ENCODE measurements at places on chromosomes 16 and 17. TPM values are rescaled to one million over a fixed set of nuclear protein-coding genes. Genes with fewer than 3 reads are reported as not detected.

GRCh38 chr17:66580184-66580955 is 254.5 kb upstream of the CACNG5 start:
- DNase-seq: peak; percentile 58

GRCh38 chr17:64174686-64175456 is 44.9 kb upstream of the ERN1 start:
- peak; percentile 30 for DNase-seq

DNA sequence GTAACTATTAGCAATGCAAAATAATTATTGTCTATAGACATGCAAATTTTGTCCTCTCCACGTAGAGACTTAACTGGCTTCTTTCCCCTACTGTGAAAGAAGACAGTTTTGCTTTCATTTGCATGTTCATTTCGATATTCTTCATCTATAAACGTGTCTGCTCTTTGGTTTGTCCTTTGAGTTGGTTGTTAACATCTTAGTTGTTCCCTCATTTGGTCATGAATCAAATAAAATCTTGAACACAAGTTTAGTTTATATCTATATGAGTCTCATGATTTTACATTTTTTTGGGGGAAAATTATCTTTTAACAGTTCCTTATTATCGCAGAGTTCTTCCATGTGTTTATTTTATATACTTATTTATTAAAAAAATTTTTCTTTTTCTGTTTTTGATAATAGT is 214.4 kb downstream of the UTP18 start:
- no peak for DNase-seq

The SSTR5 gene
- not detected for total RNA-seq

DNA sequence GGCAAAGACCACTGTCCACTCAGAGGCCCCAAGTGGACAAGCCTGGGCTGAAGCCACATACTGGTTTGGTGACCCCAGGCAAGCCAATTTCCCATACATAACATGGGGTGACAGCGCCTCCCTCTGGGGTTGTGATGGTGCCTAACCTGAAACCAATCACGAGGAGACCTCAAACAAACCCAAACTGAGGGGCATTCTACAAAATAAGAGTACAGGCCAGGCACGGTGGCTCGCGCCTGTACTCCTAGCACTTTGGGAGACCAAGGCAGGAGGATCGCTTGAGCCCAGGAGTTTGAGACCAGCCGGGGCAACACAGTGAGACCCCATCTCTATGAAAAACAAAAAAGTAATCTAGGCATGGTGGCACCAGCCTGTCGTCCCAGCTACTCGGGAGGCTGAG is 3.6 kb downstream of the P2RX5 start:
- no peak for DNase-seq

The SLC52A1 gene
- total RNA-seq: 0.66 TPM

The CMIP gene
- 2.8 TPM for total RNA-seq

The RNU2-1 gene
- not detected for total RNA-seq

DNA sequence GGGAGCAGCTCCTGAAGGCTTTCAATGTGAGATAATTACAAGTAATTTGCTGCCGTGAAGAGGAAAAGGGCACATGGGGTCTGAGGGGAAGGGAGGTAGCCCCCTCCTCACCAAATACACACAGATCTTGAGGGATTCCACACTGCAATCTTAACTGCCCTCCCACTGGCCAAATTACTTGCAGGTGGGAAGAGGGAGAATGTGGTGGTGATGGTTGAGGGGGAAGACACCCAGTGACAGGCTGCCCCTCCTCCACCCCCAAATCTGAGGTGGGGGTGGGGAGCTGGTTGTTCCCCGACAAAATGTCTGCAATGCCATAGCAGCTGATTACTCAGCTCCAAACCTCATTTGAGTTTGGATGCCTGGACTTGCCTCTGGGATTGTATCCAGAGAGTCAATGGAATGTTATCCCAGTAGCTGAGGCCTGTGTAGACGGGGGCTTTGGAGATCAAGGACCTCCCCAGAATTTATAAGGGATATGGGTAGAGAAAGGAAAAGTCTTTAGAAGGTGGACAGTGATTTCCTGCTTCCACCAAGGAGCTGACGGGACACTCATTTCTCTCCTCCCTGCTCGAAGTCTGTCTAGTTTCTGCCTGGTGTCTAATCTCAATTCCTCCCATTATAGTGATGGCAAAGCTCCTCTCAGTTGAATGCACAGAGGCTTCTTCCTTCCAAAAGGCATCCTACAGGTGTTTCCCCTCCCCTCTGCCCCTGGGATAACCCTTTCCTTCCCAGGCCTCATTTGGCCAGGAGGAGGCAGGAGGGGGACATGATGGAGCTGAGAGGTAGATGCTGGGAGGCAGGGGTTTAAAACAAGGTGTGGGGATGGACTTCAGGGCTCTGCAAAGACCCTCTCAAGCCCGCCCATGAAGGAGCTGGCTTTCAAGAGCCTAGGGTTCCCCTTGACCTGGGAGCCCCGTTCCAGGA is 8.7 kb downstream of the DLX4 start:
- peak; percentile 25 for DNase-seq

The EPOP gene
- total RNA-seq: 0.33 TPM

GRCh38 chr16:3952737-3953131 is 72.2 kb upstream of the CREBBP start:
- DNase-seq: no peak

DNA sequence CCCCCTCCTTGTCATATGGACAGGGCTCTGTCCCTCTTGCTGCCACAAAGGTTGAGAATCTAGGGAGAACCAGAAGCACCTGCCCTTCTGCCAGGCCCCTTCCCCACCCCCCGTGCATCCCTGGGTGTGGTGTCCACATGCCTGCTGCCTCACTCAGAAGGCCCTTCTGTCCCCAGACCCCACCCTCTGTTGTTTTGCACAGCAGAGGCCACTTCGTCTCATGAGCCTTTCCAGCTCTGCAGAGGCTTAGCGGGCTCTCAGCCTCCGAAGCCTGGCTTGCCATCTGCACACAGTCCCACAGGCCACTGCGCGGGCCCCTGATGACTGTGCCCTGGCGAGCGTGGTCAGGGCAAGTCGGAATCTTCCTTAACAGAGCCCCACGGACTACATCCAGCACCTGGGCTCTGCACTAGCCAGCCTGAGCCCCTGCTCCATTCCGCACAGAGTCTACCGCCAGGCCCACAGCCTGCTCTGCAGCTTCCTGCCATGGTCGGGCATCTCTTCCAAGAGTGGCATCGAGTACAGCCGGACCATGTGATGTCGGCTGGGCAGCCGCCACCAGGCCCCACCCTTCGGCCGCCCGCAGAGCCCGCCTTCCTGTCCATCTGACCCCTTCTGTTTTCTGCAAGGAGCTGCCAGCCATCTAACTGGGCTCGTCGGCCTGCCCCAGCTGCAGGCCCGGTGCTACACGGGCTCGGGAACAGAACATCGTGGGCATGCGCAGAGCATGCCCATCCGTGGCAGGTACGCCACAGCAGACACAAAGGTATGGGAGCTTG is 10.8 kb downstream of the C16orf90 start:
- DNase-seq: no peak

DNA sequence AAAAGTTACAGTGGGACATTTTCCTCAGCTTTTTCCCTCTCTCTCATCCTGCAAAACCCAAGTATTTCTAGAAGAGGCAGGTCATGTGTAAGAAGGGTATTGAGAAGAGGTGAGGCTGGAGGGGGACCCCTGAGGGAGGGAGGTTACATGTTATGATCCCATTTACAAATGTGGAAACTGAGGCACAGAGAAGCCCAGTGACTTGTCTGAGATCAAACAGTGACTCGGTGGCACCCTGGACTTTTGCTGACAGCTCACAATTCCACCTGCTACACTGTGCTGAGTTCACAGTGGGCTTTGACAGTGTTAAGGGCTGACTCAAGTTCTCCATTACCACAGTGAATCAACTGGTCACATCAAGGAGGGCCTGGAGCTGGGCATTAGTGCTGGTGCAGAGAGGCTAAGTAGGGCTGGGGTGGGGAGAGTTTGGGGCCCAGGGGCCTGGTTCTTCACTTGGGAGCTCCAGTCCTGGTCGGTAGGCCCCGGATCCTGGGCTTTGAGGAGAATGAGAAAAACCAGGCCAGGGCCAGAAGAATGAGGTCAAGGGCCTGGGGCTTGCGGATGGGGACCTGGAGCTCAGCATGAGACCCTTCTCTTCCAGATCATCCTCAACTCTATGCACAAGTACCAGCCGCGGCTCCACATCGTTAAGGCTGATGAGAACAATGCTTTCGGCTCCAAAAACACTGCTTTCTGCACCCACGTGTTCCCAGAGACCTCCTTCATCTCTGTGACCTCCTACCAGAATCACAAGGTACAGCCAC is 26.0 kb downstream of the TBX4 start:
- DNase-seq: no peak

GRCh38 chr16:68907781-68908181 is 64.5 kb downstream of the TANGO6 start:
- no peak for DNase-seq

The ITGAL gene
- total RNA-seq: not detected

Data from fibroblast of lung (primary cell).